Stimulated activated CD4-positive, alpha-beta T cell treated with anti-CD3 and anti-CD28 coated beads, Interleukin-2, amount 100 ng/mL, for 24 hours (primary cell): ENCODE measurements at places on chromosomes 1 and 21.

DNA sequence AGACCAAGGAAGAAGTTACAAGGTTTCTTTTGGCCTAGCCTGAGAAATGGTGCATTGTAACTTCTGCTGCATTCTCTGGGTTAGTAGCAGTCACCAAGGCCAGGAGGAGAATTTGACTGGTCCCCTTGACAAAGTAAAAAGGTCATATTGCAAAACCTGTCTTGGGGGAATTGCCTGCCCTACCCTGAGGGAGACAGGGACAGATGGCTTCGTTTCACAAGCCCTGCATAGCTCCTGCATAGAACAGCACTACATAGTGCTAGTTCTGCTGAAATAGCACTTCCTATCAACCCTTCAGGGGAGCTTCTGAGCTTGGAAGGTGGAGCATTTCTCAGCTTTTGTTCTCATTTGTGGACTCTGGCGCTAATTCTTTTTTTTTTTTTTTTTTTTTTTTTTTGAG is 20.4 kb upstream of the AK2 start:
- DNase-seq, result no peak

- DNase-seq, result no peak
Observed at GRCh38 chr1:167938080-167938636, 1.3 kb upstream of the MPC2 start.

DNA sequence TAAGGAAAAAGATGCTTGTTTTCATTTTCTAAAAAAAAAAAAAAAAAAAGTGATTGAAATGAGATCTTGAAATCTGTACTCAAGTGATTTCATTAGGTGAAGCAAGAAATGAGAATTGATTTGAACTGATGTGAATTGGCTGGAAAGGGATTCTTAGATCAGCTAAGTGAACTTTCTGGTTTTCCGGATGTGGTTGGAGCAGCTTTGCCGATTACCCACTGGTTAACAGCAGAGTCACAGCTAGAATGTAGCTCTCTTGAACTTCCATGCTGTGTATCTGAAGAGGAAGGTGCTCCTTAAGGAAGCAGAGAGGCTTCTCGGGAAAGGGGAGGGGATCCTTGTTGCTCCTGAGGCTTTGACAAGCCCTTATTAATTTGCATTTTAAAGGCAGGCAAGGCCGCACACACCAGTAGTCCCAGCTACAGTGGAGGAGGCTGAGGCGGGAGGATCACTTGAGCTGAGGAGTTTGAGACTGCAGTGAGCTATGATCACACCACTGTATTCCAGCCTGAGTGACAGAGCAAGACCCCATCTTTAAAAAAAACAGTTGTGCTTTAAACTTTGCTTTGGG is 28.7 kb upstream of the PWP2 start:
- DNase-seq, result no peak

- no peak for DNase-seq
Observed at GRCh38 chr1:107555578-107555977, 409.4 kb downstream of the VAV3 start.

DNA sequence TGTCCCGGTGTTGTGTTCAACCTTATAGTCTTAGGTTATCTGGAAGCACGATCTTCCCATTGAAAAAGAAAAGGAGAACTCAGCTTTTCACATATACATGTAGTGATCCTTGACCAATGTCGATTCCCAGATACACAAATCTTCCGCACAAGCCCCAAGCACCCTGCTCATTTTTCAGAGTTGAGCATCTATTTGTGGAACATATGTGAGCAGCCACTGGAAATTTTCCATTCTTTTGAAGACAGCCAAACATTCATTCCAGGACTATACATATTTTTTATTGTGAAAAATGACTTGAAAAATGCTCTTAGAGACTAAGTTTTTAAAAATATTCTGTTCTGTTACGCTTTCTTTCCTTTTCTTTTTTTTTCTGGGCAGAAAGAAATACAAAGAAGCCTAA is 371.9 kb downstream of the RGS7 start:
- DNase-seq, result no peak

DNA sequence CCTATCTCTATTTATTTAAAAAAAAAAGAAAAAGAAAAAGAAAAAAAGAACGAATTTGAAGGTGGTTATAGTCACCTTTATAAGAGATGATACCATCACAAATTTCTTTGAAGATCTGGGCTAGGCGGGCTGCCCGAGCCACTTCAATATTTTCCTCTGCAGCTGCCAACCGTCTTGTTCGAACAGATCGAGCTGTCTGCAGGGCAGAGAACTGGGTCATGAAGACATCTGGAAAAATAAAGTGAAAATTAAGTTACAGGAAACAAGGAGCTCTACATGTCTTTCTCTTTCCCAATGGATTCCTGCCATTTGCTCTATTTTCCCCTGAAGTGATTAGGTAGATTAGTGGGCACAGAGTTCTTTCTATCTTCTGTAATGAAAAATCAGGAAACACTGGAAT is 31.9 kb downstream of the RUSC1 start:
- DNase-seq, result no peak

DNA sequence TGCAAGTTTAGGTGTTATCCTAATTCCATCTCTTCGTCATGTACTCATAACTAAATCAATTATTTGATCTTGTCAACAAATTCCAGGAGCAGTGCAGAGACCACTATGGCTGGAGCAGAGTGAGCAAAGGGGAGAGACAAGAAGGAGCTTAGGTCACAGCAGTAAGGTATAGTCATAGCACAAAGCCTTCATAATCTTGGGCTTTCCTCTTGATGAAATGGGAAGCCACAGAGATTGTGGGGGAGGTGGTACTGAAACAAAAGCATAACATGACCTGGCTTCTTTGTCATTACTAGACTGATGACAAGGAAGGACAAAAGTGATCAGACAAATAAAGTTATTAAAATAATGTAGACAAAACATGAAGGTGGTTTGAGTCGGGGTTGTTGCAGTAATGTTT is 60.1 kb upstream of the PTGS2 start:
- DNase-seq, result no peak

DNA sequence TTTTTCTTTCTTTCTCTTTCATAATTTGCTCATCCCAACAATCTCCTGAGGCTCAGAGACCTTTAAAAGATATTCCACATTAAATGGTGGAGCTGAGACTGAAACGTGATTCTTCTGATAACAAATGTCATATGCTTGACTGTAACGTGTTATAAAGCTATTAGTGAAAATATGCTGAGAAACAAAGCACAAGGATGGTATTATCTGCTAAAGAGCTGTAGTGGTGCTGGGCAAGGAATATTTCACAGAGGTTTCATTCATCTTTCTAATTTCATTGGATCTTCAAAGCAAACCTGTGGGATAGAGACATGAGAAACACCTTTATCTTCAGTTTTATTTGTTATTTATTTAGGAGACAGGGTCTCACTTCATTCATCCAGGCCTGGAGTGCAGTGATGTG is 98.1 kb upstream of the WLS start:
- no peak for DNase-seq

DNA sequence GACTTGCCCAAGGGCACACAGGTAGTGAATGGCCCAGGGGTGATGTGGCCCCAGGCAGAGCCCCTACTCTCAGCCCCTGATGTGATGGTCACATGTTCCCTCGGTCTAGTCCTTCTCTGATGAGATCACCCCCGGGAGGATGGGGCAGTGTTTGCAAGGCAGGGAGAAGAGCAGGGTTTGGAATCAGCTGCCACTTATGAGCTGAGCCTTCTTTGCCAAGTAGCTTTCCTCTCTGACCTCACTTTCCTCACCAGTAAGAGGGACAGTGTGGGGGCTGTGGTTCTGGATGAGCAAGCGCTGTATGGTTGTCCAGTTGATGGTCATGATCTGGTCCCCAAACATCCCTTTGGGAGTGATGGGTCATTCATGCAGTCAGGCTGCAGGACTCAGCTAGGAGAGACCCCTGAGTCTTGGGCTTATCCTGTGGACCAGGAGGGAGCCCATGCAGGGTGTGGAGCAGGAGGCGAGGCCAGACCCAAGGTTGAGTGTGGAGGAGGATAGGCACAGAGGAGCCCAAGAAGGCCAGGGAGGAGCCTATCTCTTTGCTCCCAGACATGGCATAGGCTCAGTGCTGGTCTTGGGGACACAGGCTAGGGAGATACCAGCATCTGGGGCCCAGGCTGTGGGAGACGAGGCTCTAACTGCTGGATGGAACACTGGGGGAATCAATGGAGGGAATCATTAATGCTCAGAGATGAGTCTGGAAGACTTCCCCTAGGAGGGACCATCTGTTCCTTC is 15.9 kb upstream of the PEAR1 start:
- no peak for DNase-seq

GRCh38 chr1:62462370-62462769 is 25.5 kb downstream of the USP1 start:
- no peak for DNase-seq

DNA sequence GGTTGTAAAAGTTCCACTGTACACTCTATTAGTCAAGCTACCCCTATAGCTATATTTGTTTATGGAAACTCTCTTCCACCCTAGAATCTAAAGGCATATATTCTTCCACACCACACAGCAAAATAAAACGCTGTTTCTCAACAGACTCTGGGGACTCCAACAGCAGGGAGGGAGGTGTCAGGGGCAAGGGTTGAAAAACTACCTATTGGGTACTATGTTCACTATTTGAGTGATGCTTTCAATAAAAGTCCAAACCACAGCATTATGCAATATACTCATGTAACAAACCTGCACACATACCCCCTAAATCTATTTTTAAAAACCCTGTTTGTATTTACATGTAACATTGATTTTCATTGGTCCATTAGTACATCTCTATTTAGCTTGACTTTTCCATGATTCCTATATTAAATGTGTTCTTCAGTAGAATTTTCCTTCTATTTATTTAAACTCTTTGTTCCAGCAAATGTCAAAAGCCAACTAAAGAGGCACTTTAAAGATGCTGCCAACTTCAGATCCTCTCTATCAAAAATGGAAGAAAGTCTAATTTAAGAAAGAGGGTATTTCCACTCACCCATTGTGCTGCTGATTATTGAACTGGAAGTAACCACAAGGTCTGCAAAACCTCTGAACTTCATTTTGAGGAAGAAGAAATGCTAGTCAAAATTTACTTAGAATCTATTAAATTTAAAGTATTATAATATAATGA is 26.2 kb downstream of the RGS7 start:
- no peak for DNase-seq

DNA sequence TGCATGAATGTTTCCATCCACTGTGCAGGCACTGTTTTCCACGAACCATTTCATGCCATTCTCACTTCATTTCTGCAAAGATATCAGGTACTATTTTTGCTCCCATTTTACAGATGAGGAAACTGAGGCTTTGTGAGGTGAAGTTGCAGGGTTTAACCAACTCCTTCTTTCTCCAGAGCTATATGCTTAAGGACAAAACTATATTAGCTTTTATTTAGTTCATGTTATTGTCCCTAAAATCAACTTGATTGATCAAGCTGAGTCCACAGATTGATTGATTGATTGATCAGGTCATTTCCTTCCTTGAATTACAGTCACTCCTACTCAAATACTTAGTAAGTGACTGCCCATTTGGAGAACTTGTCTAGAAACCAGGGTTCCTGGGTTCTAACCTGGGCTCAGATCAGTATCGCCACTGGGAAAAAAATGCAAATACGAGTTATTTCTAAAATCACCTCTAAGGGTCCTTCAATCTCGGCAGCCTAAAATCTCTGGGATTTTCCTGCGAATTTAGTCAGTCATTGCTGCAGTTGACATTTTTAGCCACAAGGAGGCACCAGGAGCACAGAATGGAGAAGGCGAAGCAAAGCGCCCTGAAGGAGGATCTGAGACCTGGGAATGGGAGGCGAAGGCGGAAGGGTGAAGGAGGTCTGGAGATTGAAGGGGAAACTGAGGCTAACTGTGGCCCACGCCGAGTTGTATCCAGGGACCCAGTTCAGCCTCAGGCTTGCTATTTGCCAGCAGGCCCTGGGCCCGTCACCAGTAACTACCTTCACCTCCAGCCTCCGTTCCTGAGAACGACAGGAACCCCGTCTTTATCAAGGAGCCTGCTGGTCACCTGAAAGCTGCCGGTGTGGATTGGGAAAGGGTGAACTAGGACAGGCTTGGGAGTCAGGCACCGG is 14.3 kb upstream of the MUL1 start:
- DNase-seq, result peak; percentile 74

GRCh38 chr1:65670518-65670917 is 122.2 kb upstream of the PDE4B start:
- DNase-seq, result no peak

GRCh38 chr1:100536031-100536430 is 1.9 kb upstream of the GPR88 start:
- DNase-seq, result no peak

GRCh38 chr1:216894494-216894893 is 171.3 kb upstream of the ESRRG start:
- no peak for DNase-seq

GRCh38 chr1:54610601-54611580 is 12.4 kb downstream of the FAM151A start:
- no peak for DNase-seq

DNA sequence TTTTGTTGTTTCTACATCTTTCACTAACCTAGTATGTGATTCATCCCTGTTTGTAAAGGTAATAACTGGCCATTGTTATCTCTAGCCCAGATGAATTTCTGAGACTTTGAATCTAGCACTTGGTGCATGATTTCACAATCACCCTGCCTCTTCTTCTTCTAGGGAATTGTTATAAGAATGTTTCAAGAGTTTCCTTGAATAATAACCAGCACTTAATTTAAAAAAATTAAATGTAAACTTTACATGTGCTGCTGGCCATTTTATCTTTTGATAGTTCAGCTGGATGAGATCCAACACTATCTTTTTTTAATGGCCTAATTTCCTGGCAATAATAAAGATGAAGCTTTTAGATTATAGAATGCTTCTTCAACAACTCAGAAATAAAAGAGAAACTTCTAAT is 31.8 kb downstream of the UBE2U start:
- DNase-seq, result no peak

DNA sequence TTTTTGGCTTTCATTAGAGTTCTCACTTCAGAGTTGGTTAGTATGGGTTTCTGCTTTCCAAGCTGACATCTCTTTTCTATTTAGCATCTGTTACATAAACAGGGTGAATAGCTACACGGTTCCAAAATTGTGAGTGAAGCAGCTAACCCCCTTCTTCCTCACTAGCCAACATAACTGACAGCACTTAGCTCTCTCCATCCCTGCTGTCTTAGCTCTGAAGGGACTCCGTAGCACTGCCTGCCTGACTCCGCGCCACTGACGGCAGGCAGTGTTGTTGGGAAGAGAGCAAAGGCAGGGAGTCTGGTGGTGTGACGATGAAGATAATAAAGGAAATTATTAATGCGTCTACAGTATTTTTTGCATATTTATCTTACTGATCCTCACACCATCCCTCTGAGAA is 247.0 kb downstream of the PTBP2 start:
- no peak for DNase-seq

DNA sequence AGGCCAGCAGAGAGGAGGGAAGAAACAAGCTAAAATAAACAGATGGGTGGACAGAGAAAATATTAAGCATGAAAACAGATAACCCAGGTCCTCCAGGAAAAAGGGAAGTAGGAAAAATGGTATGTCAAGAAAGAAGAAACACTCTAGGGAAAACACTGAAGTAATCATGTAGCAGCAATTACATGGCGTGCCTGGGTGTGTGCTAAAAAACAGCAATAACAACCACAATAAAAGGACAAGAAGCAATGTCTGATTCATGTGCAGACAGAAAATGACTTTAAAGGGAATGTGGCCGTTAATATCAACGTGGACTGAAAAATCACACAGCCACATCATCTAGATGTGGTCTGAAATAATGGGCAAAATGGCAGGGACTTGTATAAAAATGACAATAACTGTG is 369.7 kb downstream of the PTBP2 start:
- no peak for DNase-seq

GRCh38 chr1:118717893-118718292 is 270.2 kb downstream of the TBX15 start:
- no peak for DNase-seq

GRCh38 chr1:65844821-65845534 is 52.3 kb downstream of the PDE4B start:
- DNase-seq, result no peak
